ENCODE measurements at places on chromosomes 3 and 15. TPM values are rescaled to one million over a fixed set of nuclear protein-coding genes. Genes with fewer than 3 reads are reported as not detected.

Gene SLC26A6
- total RNA-seq, result 26.5 TPM

Gene TRPM1
- not detected for total RNA-seq

Gene GOLGA8J
- total RNA-seq, result not detected

Gene SCAMP5
- total RNA-seq, result 0.31 TPM

GRCh38 chr3:102063572-102063971, 214.3 kb downstream of the NFKBIZ start:
- no peaks in the 10 kb centered on the region for H3K27me3 ChIP-seq
- DNase-seq, result no peak
- no peak overlapping the region for H3K27ac ChIP-seq
- no peaks in the 10 kb centered on the region for H3K4me1 ChIP-seq
- H3K4me3 ChIP-seq, result no peak overlapping the region
- no peaks in the 10 kb centered on the region for H3K36me3 ChIP-seq

DNA sequence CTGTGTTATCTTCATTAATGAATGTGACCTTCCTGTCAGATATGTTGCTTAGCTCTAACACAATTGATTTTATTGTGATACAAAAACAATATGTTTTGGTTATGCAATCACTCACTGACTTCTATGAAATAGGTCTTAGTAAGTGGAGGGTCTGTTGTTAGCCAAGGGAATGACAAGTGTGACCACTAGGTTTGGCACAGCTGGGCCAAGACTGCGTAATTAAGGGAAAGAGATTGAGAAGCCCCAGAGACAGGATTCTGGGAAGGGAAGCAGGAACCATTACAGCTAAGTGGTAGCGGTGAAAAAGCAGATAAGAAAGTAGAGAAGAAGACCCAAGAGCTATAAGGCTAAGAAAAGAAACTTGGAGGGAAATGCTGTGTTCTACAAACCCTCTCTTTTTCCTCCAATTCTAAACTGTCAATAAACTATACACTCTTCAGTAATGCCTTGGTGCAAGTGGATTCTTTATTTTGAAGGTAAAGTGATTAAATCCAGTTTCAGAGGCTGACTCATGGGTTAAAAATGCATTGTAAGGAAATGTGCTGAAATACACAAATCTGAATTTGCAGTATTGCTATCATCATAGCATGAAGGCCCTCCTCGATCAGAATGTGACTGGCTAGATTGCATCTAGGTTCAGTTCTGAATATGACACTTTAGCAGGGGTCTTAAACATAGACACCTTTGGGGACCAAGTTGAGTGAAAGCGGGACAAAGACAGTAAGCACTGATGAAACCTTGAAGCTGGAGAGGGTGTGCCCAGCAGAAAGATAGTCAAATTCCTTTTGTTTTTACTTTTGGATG, 26.1 kb downstream of the KCNMB2 start:
- H3K4me3 ChIP-seq, result no peak overlapping the region
- no peaks in the 10 kb centered on the region for H3K4me1 ChIP-seq
- H3K27ac ChIP-seq, result no peak overlapping the region
- no peaks in the 10 kb centered on the region for H3K36me3 ChIP-seq
- no peaks in the 10 kb centered on the region for H3K27me3 ChIP-seq

DNA sequence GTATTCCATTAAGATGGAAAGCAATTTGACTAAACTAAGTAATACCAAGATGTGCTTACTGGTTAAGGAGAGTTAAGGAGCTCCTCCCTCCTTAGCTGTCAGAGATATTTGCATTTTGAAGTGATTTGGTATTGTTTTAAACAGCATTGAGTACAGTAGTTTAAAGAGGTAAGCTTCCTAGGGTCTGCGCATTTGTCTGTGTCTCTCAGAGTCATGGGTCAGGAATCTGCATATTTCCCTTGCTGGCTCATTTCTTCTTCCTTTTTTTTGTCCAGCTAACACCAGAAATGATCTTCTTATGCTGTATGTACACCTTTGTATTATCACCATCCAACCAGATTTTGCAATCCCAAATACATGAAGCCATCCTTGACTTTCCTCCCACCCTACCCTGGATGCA, 163.0 kb upstream of the BFSP2 start:
- H3K36me3 ChIP-seq, result no peaks in the 10 kb centered on the region
- H3K27me3 ChIP-seq, result no peaks in the 10 kb centered on the region
- H3K27ac ChIP-seq, result no peak overlapping the region
- no peaks in the 10 kb centered on the region for H3K4me1 ChIP-seq
- DNase-seq, result no peak

DNA sequence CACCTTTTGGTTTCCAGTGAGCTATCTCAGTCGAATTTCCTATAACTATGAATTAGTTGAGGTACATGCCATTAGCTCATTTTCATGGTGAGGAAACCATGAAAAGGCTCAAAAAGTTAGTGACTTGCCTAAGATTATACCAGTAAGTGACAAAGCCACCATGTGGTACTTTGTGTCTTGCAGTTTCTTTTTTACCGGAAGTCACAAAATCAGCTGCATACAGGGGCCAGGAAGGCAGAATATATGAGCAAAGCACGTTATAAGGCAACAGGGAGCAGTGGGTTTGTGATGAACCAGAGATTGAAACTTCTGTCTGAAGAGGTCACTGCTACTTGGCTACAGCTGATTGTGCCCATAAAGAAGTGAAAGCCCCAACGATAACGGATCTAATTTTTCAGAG, 50.3 kb downstream of the CMTM8 start:
- H3K36me3 ChIP-seq, result no peaks in the 10 kb centered on the region
- no peaks in the 10 kb centered on the region for H3K4me1 ChIP-seq
- no peak for DNase-seq
- H3K4me3 ChIP-seq, result no peak overlapping the region
- H3K27me3 ChIP-seq, result peaks cover 10% of the 10 kb centered on the region

- H3K36me3 ChIP-seq, result peaks cover 26% of the 10 kb centered on the region
- peaks cover 3% of the 10 kb centered on the region for H3K4me1 ChIP-seq
These were observed 23.3 kb downstream of the RUBCN start for GRCh38 chr3:197713477-197713822.

- H3K27me3 ChIP-seq, result no peaks in the 10 kb centered on the region
- DNase-seq, result no peak
- no peak overlapping the region for H3K4me3 ChIP-seq
- H3K27ac ChIP-seq, result no peak overlapping the region
These were observed 221.4 kb downstream of the SOX2 start for GRCh38 chr3:181933052-181933618.

- peaks cover 25% of the 10 kb centered on the region for H3K27me3 ChIP-seq
- no peaks in the 10 kb centered on the region for H3K36me3 ChIP-seq
- H3K4me1 ChIP-seq, result no peaks in the 10 kb centered on the region
- no peak for DNase-seq
- no peak overlapping the region for H3K4me3 ChIP-seq
These were observed 134.3 kb downstream of the ATP10A start for GRCh38 chr15:25728816-25729215.

GRCh38 chr3:46705022-46705530, 3.9 kb downstream of the TMIE start:
- H3K27ac ChIP-seq, result no peak overlapping the region
- H3K27me3 ChIP-seq, result peaks cover 4% of the 10 kb centered on the region
- DNase-seq, result peak; percentile 81
- no peak overlapping the region for H3K4me3 ChIP-seq

DNA sequence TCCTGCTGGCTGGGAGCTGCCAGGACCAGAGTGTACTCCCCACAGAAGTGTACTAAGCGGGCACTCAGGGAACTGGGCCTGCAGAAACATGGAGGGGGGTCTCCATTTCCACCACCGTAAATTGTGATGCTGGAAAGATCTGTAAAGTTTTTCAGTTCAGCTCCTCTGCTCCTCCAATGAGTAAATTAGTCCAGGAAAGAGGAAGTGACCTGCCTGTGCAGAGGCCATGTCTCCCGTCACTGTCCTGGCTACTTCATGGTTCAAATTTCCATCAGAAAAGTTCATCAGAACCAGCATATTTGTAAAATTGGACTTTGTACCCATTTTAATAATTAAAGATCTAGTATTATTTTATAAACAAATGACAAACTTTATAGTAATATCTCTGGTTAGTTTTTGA, 226.7 kb upstream of the THBS1 start:
- H3K36me3 ChIP-seq, result no peaks in the 10 kb centered on the region
- peaks cover 16% of the 10 kb centered on the region for H3K4me1 ChIP-seq
- H3K4me3 ChIP-seq, result no peak overlapping the region
- DNase-seq, result no peak
- no peaks in the 10 kb centered on the region for H3K27me3 ChIP-seq
- H3K27ac ChIP-seq, result no peak overlapping the region

- no peak overlapping the region for H3K4me3 ChIP-seq
- peaks cover 54% of the 10 kb centered on the region for H3K27me3 ChIP-seq
- DNase-seq, result no peak
- H3K4me1 ChIP-seq, result peaks cover 7% of the 10 kb centered on the region
- no peak overlapping the region for H3K27ac ChIP-seq
These were observed 138.4 kb downstream of the NSMCE3 start for GRCh38 chr15:29130951-29131839.

GRCh38 chr15:39846108-39846507, 63.5 kb upstream of the FSIP1 start:
- no peaks in the 10 kb centered on the region for H3K27me3 ChIP-seq
- H3K36me3 ChIP-seq, result no peaks in the 10 kb centered on the region
- no peak overlapping the region for H3K4me3 ChIP-seq
- H3K27ac ChIP-seq, result no peak overlapping the region

GRCh38 chr15:77568973-77569728, 63.6 kb downstream of the LINGO1 start:
- peak overlapping the region; percentile 74 for H3K27ac ChIP-seq
- peaks cover 15% of the 10 kb centered on the region for H3K27me3 ChIP-seq
- peak; percentile 41 for DNase-seq

DNA sequence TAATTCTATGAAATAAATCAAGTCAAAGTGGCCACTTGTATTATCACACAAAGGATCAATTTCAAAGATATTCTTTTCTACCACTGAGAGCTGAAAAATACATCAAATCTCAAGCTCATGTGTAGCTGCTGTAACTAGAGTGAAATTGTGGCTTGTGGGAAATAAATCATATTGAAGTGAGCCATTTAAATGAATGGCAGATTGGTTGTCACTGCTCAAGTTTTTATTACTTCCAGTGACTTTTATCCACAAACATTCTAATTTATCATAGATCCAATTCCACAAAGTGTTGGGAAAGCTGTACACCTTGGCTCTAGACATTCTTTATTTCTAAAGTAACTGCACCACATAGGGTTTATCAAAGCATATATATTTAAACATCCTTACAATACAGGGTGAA, 285.4 kb downstream of the CNTN3 start:
- H3K27me3 ChIP-seq, result no peaks in the 10 kb centered on the region
- no peaks in the 10 kb centered on the region for H3K4me1 ChIP-seq
- no peak overlapping the region for H3K27ac ChIP-seq
- no peak for DNase-seq
- no peak overlapping the region for H3K4me3 ChIP-seq

- no peak overlapping the region for H3K4me3 ChIP-seq
- no peak for DNase-seq
- H3K27me3 ChIP-seq, result no peaks in the 10 kb centered on the region
- no peak overlapping the region for H3K27ac ChIP-seq
These were observed 71.1 kb upstream of the RAP2B start for GRCh38 chr3:153090973-153091372.

GRCh38 chr15:36832774-36833463, 253.5 kb downstream of the CDIN1 start:
- H3K36me3 ChIP-seq, result no peaks in the 10 kb centered on the region
- H3K27ac ChIP-seq, result no peak overlapping the region
- H3K4me3 ChIP-seq, result no peak overlapping the region
- no peaks in the 10 kb centered on the region for H3K4me1 ChIP-seq

DNA sequence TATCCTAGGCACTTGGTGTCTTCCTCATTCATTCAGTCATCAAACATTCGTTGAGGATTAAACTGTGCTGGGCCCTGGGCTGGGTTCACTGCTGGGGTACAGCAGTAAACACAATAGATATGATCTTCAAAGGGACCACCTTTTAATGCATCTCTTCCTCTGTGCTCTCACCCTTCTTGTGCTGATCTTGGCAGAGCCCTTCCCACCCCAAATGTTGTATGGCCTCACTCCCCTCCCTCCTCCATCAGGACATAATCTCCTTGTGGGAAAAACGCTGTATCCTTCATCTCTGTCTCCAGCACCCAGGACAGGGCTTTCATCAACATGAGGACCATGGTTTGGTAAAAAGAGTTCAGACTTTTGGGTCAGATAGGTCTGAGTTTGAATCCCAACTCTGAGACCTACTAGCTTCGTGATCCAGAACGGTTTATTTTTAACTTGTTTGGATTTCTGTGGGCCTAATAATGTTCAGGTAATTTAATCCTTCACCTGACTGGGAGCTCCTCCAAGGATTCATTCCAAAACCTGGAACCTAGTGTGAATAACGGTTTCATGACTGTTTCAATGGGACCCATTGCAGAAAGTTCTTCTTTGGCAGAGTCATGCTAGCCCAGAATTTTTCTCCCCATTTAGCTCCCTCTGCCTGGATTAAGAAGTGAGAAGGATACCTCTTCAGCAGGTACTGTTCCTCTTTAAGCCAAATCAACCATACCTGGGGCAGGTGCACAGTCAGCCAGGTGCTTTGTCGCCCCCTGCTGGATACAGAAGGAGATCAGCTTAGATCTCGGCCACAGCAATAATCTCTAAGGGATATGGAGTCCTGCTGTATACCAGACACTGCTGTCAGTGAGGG, 5.2 kb upstream of the WNT7A start:
- H3K4me1 ChIP-seq, result peaks cover 4% of the 10 kb centered on the region
- no peak overlapping the region for H3K27ac ChIP-seq
- DNase-seq, result peak; percentile 70
- H3K4me3 ChIP-seq, result no peak overlapping the region
- H3K27me3 ChIP-seq, result peaks cover 11% of the 10 kb centered on the region

DNA sequence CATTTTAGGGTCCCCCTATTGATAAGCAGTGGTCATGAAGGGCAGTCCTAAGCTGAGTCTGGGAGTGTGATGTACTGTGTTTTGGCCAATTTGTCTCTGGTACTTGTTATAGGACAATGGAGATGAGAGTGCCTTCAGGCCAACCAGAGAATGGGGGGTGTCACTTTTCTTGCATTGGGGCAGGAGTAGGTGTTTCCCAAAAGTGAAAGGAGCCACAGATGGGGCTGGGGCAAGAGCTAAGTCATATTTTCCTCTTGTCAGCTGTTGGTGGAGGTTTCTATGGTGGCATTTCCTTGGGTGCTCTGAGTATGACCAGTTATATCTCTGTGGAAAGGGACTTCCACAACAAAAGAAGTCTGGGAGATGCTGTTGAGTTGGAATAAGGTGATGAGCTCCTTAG, 24.7 kb upstream of the BSN start:
- H3K4me3 ChIP-seq, result no peak overlapping the region
- no peak overlapping the region for H3K27ac ChIP-seq
- peaks cover 37% of the 10 kb centered on the region for H3K36me3 ChIP-seq
- peaks cover 5% of the 10 kb centered on the region for H3K4me1 ChIP-seq

- no peaks in the 10 kb centered on the region for H3K36me3 ChIP-seq
- H3K4me3 ChIP-seq, result no peak overlapping the region
- H3K4me1 ChIP-seq, result no peaks in the 10 kb centered on the region
- DNase-seq, result no peak
- no peak overlapping the region for H3K27ac ChIP-seq
These were observed 52.9 kb upstream of the TBC1D23 start for GRCh38 chr3:100207886-100208285.

- no peaks in the 10 kb centered on the region for H3K36me3 ChIP-seq
- H3K27ac ChIP-seq, result no peak overlapping the region
- H3K4me1 ChIP-seq, result peaks cover 16% of the 10 kb centered on the region
- no peak overlapping the region for H3K4me3 ChIP-seq
- DNase-seq, result no peak
- H3K27me3 ChIP-seq, result no peaks in the 10 kb centered on the region
These were observed 3.3 kb upstream of the RBSN start for GRCh38 chr3:15102256-15102655.

GRCh38 chr15:85351965-85352364, 28.4 kb upstream of the AKAP13 start:
- no peak overlapping the region for H3K4me3 ChIP-seq
- H3K36me3 ChIP-seq, result no peaks in the 10 kb centered on the region
- no peaks in the 10 kb centered on the region for H3K4me1 ChIP-seq
- H3K27me3 ChIP-seq, result no peaks in the 10 kb centered on the region
- no peak overlapping the region for H3K27ac ChIP-seq
- DNase-seq, result no peak

All from K562 (cell line).